ENCODE measurements at places on chromosomes 7 and 10.
A peak's percentile ranks its signal among the peaks of the same experiment; 100 is the strongest.

DNA sequence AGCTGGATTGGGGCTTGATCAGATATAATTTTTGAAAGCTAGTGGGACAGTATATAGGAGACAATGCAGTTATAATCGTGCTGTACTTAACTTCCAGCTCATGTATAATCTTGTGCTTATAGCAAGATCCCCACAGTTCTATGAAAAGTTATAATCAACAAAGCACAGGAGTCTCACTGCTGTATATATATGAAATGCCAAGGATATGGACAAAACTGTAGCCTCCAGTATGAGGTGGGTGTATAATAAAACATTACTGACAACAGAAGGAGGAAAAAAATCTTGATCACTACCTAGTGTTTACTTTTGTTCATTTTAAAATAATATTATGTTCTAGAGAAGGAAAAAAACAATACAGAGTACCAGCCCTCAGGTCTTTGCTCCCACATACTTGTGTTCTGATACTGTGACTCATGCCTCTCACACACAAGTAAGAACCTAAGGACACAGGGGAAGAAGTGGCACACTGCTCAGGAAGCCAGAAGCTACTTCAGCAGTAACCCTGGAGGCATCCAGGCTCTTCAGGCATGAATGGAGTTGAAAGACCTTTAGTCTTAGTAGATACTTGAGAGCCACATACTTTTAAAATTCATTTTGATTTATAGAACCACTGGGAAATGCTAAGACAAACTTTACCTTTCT lies 265.7 kb upstream of the IMMP2L start:
- no peak for DNase-seq

DNA sequence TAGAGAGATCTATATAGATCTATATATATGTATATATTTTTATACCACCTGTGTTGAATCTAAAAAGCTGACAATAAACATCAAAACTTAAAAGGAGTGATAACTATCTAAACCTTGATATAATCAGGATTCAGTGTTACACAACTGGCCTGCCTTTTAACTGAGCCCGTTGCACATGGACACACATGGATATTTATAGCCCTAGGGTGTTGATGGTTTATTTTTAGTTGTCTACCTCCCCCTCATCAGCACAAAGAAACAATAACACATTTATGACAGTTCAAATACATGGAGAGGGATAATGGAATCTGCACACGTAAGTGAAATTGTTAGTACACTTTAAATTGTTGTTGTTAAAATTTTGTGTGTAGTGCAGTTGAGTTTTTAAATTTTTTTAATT lies 336.9 kb downstream of the ZNF248 start:
- DNase-seq: no peak

- peak; percentile 63 for DNase-seq
Observed at GRCh38 chr10:130109796-130110245, 809 bp downstream of the C10orf143 start.

GRCh38 chr10:97363071-97363470 lies 28.5 kb upstream of the FRAT2 start:
- DNase-seq: no peak

DNA sequence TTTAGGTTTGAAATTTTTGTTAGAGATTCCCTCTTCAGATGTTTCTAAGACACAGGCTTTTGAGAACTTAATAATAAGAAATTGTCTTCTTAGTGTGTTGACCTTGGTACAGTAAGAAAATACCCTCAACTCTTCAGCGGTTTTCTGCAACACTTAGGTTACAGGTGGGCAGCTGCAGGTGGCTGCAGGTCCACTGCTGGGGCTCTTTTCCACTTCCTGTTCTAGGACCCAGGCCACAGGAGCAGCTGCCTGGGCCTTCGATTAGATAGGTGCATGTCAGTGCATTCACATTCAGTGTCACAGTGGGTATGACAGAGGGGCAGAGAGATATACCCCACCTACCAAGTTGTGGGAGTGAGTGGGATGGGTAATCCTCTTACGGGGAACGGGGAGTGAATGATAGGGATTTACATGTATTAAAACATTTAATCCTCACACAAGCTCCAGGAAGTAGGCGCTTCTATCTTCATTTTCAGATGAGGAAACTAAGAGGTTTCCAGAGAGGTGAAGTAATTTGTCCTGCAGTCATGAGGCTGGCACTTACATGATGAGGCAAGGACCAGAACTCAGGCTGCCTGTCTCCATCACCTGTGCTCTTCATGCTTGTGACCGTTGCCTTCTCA lies 20.2 kb upstream of the SUV39H2 start:
- DNase-seq: no peak

DNA sequence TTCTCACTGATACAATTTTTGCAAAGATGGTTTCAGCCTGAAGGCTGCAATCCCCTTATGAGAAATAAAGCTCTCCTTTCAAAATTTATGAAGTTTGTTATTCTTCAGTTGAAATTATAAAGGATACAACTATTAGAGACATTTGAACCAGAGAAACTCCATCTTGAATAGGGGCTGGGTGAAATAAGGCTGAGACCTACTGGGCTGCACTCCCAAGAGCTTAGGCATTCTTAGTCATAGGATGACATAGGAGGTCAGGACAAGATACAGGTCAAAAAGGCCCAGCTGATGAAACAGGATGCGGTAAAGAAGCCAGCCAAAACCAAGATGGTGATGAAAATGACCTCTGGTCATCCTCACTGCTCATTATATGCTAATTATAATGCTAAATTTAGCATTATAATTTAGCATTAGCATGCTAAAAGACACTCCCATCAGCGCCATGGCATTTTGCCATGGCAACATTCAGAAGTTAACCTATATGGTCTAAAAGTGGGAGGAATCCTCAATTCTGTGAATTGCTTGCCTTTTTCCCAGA lies 22.4 kb upstream of the IFIT1B start:
- no peak for DNase-seq

- DNase-seq: no peak
Observed at GRCh38 chr10:61754587-61755550, 92.1 kb downstream of the CABCOCO1 start.

DNA sequence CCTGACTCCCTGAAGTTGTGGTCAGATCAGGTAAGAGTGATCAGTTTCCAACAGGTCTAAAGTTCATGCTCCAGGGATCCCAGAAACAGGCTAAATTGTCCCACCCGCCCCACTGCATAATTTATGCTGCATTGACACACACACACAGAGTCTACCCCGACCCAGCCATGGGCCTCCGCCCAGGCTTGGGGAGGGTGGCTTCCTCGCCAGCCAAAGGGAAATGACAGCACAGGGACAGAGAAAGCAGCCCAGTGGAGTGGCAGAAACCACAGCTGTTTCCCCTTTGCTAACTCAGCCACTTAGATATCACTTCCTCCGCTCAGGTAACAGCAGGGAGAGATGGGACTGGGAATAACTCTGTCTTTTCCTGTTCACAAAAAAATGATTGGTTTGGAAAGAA lies 9.4 kb downstream of the SH3PXD2A start:
- peak; percentile 17 for DNase-seq

- DNase-seq: no peak
Observed at GRCh38 chr10:1737222-1738061, at the start of gene ADARB2. Gene ADARB2 (minus strand): TSS chr10:1737525.

- DNase-seq: no peak
Observed at GRCh38 chr7:151225948-151226510, 976 bp downstream of the ABCF2 start.

Measured in activated CD4-positive, alpha-beta T cell treated with anti-CD3 and anti-CD28 coated beads, Interleukin-2, amount 50 U/mL, for 4 hours (primary cell).